Left forelimb (tissue), 1 donor: ENCODE measurements at places on chromosomes 12 and 14.

DNA sequence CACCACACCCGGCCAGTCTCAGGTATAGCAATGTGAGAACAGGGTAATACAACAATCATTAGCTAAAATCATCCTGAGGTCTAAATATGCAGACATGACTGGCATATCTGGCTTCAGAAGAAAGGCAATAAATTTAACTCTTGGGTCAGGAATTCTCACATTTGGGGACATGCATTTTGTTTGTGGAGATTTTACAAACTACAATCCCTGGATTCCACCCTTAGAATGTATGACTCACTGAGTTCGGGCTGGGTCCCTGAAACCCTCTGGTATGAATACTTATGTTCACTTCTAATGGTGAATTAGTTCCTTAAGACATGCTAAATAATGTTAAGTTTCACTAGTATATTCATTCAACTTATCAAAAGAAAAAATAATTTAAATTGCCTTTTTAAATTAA is 98.9 kb upstream of the HMGA2 start:
- DNase-seq, result no peak

GRCh38 chr12:27493260-27493940 is 30.6 kb upstream of the PPFIBP1 start:
- no peak for DNase-seq

DNA sequence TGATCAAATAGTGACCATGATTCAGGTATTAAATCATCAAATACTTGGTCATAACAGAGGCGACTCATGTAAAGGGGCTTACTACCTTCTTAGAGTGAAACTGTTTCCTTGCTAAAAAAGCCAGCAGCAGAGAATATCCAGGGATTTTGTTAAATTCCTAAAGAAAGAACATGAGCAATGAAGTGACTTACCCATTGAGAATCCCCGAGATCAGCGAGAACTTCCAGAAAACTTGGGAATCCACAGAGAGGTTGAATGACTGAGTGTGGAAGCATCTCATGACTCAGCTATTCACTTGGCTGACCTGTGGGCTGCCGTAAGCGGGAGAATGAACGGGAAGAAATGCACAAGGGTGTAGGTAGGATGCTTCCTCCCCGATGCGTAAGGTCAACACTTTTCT is 85.3 kb upstream of the KCNA1 start:
- DNase-seq, result no peak

GRCh38 chr14:80658733-80659132 is 282.8 kb downstream of the CEP128 start:
- no peak for DNase-seq

GRCh38 chr12:105674871-105675699 is 344.6 kb downstream of the C12orf75 start:
- DNase-seq, result no peak

DNA sequence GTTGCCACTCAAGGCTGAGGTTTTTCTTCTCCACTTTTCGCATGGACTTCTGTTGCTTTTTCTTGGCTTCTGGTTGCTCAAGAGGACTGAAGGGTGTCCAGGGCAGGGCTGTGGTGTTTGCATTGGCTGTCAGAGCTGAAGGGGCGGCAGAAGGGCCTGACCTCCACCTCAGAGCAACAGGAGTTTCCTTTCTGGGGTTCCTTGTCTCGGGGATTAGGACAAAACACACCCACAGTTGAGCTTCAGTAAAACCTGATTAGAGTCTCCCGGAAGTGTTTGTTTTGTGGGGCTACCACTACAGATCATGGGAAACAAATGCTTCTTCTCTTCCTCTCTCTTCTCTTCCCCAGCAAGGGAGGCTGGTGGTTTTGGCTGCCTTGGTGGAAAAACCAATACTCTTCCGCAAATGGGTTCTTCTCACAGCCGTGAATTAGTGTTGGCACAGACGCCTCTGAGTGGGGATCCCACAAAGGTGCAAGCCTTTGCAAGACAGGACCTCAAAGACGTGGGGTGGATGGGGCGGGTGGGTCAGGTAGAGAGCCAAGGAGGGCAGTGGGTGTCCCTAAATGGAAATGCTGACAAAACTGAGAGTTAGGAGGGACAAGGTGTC is 317.7 kb upstream of the TBX3 start:
- DNase-seq, result no peak

- no peak for DNase-seq
Measured at GRCh38 chr14:93725002-93725582, 63.2 kb downstream of the PRIMA1 start.

DNA sequence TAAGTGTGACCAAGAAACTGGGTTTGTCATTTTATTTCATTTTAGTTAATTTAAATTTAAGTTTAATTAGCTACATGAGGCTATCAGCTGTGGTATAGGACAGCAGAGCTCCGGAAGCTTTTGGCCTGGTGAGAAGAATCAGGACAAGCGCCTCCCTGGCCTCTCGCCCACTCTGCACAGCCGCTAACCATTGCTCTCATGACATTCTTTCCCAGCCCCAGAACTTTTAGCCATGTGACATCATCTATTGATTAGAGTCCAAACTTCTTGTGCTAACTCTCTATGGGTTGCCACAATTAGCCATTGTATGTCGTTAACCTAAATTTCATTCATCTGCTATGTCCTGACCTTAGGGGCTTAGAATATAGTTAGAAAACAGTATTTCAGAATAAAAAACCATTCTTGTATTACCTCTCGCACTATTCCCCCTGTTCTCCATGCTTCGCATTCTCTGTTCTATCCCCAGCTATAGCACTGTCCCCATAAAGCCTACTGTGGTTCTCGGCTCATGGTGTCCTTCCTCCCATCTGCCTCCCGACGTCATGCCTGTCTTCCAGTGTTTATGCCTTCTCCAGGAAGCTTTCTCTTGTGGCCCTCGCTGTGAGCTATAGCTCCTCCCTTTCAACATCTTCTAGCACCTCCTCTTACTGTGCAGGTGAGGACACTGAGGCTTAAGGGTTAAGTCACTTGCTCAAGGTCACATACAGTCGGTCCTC is 23.5 kb downstream of the SSH1 start:
- DNase-seq, result no peak

GRCh38 chr14:90785471-90785870 is 30.8 kb downstream of the TTC7B start:
- no peak for DNase-seq

GRCh38 chr12:87200289-87200979 is 828.8 kb downstream of the C12orf50 start:
- no peak for DNase-seq

DNA sequence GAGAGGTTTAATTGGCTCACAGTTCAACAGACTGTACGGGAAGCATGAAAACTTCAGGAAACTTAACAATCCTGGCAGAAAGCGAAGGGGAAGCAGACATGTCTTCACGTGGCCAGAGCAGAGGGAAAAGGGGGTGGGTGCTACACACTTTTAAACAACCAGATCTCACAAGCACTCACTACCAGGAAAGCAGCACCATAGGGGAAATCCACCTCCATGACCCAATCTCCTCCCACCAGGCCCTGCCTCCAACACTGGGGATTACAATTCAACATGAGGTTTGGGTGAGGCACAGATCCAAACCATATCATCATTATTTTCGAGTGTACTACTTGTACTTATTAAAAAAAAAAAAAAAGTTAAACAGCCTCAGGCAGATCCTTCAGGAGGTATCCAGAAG is 29.9 kb downstream of the RXYLT1 start:
- no peak for DNase-seq

- no peak for DNase-seq
Measured at GRCh38 chr14:35766700-35767082, 42.4 kb downstream of the RALGAPA1 start.

DNA sequence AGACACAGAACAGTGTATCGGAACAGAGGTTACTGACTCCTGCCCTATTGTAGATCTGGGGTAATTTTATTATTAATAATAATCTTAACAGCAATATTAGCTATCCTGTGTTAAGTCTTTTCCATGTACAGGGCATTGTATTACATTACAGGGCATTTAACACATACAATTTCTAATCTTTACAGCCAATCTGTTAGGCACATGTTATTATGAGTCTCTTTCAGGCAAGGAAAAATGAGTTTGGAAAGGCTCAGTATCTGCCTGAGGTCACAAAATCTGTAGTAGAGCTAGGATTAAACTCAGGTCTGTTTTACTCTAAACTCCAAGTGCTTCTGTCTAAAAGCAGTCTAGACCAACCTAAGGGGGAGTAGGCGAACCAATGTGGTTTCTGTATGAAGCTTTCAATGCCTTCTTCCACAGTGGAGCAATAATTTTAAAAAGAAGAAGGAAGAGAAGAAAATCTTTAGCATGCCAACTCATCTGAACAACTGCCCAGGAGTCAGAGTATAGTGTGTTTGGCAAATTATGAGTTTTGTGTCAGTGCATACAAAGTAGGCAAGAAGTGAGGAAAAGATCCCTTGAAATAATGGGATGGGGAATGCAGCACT is 192.6 kb downstream of the CHST11 start:
- DNase-seq, result no peak

- no peak for DNase-seq
Measured at GRCh38 chr12:39412210-39412609, 30.7 kb downstream of the KIF21A start.

DNA sequence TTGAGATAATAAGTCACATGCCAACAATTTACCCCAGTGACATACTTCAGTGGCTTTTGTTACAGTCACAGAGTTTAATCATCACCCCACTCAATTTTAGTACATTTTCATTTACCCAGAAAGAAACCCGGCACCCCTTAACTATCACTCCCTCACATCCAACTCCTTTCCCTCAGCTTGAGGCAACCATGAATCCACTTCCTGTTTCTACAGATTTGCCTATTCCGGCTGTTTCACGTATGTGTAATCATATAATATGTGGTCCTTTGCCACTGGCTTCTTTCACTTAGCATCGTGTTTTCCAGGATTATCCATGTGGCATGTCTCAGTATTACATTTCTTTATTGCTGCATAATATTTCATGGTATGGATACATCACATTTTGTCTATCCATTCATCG is 147.5 kb downstream of the CFAP54 start:
- DNase-seq, result no peak

DNA sequence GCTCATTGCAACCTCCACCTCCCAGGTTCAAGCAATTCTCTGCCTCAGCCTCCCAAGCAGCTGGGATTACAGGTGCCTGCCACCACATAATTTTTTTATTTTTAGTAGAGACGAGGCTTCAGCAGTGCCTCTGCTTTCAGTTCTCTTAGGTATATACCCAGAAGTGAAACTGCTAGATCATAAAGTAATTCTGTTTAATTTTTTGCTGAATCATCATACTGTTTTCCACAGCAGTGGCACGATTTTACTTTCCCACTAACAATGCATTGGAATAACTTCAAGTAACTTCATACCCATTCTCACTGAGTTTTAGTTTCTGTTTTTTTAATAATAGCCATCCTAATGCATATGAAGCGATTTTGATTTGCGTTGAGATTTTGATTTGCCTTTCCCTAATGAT is 148.0 kb upstream of the G2E3 start:
- no peak for DNase-seq

GRCh38 chr14:78709795-78710557 is 539.8 kb downstream of the NRXN3 start:
- DNase-seq, result no peak

DNA sequence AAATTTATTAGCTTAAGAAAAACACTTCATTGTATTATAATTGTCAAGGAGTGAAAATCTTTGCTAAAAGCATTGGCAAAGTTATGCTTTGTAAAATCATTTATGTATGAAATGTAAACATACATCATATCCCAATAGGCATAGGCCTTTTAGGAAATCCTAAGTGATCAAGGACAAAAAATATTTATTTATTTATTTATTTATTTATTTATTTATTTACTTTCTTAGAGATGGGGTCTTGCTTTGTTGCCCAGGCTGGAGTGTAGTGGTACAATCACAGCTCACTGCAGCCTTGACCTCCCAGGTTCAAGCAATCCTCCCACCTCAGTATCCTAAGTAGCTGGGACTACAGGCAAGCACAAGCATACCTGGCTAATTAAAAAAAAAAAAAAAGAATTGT is 32.0 kb upstream of the DLGAP5 start:
- DNase-seq, result no peak

- DNase-seq, result no peak
Measured at GRCh38 chr12:92769124-92769901, 66.5 kb downstream of the PLEKHG7 start.

DNA sequence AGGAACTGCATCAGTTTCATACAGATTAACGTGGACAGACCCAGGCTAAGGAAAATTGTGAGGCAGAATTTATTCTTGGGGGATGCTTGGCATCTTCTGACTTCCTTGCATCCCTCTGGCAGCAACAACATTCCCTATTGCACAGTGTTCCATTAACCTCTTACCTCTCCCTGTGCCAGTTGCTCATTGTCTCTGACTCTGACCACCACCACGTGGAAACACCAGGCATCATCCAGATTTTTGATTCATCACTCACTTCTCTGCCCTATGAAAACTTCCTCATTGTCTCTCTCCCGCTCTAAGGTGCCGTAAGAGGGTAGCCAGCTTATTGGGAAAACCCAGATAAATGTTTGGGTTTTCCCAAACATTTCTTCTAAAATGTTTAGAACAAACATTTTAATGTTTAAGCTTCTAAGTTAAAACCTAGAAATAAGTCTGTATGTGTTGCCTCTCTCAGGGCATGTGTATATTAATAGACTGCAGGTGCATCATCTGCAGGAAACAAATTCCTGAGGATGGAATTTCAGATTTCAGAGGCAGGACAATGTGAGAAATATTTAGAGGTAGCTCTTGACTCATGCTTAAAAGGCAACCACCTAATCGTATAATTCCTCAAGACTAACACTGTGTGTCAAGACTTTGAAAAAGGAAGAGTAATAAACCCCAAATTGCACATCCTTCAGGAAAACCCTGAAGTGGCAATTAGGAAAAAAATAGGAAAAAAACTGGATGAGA is 64.5 kb upstream of the SLC35F4 start:
- DNase-seq, result no peak

- DNase-seq, result no peak
Measured at GRCh38 chr12:56321027-56321426, 5.2 kb upstream of the CNPY2 start.

GRCh38 chr12:68293347-68293746 is 38.8 kb downstream of the MDM1 start:
- no peak for DNase-seq

DNA sequence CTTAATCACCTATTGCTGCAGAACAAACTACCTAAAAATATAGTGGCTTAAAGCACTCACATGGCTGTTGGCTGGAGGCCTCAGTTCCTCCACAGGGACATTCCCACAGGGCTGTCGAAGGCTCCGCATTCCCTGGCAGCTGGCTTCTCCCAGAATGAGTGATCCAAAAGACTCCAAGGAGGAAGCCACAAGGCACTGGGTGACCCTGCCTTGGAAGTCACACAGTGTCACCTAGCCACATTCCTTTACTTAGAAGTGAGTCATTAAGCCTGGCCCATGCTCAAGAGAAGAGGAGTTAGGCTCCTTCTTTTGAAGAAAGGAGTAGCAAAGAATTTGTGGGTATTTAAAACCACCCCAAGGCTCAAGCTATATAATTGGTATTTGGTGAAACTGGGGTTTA is 63.9 kb upstream of the MAP1LC3B2 start:
- DNase-seq, result no peak

- no peak for DNase-seq
Measured at GRCh38 chr12:119780786-119781434, 96.2 kb downstream of the CIT start.

- no peak for DNase-seq
Measured at GRCh38 chr12:15520083-15520482, 197.8 kb downstream of the PTPRO start.

- DNase-seq, result peak; percentile 52
Measured at GRCh38 chr14:105330491-105330895, 15.9 kb downstream of the PACS2 start.

GRCh38 chr14:99101855-99102461 is 170.0 kb downstream of the BCL11B start:
- no peak for DNase-seq
